ENCODE measurements at places on chromosomes 16 and 17.
A peak's percentile ranks its signal among the peaks of the same experiment; 100 is the strongest.

DNA sequence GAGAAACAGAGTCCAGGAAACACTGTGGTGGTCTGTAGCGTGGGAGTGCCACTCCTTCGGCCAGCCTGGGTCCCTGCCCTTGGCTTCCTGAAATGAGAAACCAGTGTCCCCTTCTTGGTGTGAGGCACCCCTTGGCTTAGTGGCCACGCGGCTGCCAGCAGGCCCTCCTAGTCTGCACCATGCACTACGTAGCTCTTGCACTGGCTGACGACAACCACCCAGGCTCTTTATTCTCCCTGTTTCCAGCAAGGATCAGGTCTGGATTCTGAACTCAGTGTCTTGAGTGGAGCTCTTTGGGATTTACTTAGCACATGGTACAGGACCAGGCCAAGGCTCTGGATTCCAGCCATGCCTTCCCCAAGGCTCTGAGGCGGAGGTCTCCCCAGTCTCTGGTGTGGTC is 1.1 kb upstream of the SPEM3 start:
- no peak for DNase-seq

- no peak for DNase-seq
Observed at GRCh38 chr17:60134396-60135150, 15.2 kb upstream of the CA4 start.

DNA sequence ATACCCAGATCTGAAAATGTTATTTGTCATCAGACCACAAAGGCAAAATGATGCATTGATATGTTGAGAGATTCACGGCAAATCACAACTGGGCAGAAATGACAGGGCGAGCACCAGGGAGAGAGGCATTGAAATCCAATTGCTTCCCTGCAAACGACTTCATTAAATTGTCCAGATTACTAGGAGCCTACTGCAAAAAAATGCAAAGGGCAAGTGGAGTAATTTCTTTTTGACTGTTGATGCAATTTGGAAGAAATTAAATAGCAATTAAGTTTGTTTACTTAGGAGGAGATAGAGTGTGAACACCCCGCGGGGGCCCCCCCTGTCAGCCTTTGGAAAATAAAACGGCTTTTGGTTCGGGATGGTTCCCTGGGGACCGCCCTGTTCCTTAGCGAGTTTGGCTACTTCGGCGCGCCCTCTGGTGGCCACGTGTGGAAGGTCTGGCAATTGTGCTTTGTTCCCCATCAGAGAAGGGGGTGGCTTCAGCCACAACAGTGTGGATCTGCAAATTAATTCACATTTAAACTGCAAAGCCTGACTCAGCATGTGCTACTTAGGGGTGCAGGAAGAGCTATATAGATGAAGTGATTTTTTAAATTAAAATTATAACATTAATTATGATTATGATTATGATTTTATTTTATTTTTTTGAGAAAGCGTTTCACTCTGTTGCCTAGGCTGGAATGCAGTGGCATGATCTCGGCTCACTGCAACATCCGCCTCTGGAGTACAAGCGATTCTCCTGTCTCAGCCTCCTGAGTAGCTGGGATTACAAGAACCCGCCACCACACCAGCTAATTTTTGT is 14.5 kb upstream of the TMC7 start:
- DNase-seq: peak; percentile 24

- no peak for DNase-seq
Observed at GRCh38 chr16:81866820-81867440, 87.8 kb downstream of the PLCG2 start.

- DNase-seq: no peak
Observed at GRCh38 chr17:60164697-60165096, 14.9 kb downstream of the CA4 start.

DNA sequence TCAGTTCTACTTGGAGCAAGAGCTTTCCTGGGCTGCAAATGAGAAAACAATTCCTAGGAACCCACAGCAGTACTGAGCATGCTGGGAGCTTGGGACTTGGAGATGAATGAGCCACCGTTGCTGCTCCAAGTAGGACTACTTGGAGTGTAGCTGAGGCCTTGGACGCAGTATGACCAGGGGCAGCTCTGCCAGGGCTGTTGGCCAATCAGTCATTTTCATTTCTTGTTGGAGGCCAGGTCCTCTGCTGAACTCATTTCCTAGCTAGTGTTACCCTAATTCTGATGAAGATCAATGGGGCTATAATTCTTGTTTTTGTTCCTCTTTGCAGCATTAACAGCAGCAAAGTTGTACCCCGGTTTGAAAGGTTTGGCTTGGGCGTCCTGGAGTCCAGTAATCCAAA is 8.0 kb upstream of the LGALS9 start:
- no peak for DNase-seq
